Aorta (tissue), 5 donors: ENCODE measurements at places on chromosomes 11 and 22.

- DNase-seq: no peak
These were observed 205.1 kb upstream of the CADM1 start for GRCh38 chr11:115709297-115709696.

- DNase-seq: no peak
These were observed 110.4 kb upstream of the ARHGAP42 start for GRCh38 chr11:100576718-100577021.

DNA sequence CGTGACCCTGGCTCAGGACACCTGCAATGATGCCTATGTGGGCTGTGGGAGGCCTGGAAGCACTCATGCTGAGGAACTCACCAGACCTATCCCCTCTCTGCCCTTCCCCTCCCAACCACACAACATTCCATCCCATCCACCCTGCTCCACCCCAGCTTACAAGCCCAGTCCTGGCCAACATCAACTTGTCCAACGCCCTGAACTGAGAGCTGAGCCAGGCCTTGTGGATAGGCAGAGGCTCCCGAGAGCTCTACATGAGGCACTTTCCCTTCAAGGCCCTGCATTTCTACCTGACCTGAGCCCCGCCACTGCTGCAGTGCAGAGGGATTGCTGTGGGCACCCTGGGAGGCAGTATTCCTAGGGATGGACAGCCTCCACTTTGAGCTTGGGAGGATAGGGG lies 112.4 kb downstream of the PDE2A start:
- DNase-seq: no peak

DNA sequence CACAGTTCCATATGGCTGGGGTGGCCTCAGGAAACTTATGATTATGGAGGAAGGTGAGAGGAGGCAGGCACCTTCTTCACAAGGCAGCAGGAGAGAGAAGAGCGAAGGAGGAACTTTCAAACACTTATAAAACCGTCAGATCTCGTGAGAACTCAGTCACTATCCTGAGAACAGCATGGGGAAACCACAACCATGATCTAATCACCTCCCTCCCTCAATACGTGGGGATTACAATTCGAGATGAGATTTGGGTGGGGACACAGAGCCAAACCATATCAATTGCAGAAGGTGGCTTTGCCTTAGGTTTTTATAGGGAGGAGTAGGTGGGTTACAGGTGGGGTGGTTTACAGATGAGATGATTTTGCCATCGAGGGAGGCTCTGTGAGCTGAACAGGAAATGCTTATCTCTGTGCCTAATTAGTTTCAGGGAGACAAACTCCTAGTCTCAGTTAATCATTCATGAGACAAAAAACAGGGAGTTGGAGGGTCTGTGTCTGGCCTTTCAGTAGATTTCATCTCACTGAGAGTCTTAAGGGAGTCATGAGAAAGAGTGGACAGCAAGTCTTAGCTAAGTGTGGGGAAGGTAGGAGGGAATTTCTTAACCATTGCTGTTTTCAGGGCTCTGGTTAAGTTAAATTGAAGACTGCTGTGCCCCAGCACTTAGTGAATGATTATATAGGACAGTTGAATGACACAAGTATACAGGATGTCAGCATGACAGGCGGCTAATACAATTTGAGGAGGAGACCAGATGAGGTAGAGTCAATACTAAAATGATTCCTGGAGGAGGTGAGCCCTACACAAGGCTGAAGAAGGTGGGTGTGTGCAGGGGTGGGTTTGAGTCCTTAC lies 47.7 kb downstream of the CWC15 start:
- DNase-seq: no peak

DNA sequence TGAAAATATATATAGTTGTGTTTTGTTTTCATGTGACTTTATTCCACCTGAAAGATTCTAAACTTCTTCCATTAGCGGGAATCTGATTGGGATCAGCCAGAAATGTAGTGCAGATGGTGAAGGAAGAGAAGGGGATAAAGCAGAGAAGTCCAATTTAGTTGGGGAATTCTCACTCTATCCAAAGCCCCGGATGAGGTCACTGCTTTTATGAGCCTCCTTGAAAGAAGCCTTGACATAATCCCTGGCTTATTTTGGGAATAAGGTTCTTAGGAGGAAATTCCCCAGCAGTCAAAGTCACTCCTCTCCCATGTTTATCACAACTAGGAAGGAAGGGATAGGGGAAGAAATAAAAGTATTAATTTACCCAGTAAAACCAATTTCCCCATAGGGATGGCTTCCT lies 41.1 kb downstream of the OSBP start:
- no peak for DNase-seq

DNA sequence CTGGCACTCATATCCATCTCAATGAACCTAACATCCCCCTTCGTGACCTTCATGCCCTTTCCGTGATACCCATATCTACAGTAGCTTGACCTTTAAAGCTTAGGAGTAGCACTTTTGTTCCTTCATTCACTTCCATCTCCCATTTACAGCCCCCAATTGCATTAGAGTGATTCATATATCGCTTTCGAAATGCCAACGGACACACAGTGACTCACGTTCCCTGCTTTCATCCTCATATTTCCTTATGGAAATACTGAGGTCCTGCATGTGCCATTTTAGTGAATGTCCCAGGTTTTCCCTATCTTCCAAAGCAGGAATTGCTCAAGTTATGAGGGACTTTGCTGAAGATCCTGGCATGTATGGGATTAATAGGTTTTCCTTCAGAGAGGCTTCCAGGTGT lies 44.3 kb upstream of the CEP126 start:
- DNase-seq: no peak

DNA sequence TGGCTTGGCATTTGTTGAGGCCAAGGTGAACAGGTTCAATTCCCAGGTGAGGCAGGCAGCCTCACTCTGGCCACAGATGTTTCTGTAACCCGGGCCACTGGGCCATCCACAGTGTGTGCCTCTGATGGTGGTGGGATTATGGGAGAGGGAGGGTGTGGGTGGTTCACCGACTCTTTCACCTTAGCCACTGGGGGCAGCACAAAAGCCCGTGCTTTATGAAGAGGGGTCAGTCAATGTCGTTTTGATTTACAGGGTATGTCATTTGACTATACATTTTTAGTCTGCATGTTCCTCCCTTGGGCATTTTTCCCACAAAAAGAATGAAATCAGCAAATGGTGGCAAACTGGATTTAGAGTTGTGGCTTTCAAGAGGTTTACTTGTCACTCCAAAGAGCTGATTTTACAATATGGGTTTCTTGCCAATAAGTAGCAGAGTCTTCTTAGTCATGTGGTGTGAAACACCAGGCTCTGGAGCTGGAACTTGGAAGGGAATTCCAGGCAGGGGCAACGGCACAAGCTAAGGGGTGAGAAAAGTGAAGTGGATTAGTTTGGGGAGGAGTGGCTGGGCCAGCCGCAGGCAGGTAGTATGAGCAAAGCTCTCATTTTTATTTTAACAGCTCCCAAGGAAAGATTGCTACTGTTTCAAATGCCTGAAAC lies 217.8 kb upstream of the ZBED5 start:
- no peak for DNase-seq

GRCh38 chr22:30249049-30250038 lies 2.8 kb upstream of the LIF start:
- DNase-seq: peak; percentile 75

DNA sequence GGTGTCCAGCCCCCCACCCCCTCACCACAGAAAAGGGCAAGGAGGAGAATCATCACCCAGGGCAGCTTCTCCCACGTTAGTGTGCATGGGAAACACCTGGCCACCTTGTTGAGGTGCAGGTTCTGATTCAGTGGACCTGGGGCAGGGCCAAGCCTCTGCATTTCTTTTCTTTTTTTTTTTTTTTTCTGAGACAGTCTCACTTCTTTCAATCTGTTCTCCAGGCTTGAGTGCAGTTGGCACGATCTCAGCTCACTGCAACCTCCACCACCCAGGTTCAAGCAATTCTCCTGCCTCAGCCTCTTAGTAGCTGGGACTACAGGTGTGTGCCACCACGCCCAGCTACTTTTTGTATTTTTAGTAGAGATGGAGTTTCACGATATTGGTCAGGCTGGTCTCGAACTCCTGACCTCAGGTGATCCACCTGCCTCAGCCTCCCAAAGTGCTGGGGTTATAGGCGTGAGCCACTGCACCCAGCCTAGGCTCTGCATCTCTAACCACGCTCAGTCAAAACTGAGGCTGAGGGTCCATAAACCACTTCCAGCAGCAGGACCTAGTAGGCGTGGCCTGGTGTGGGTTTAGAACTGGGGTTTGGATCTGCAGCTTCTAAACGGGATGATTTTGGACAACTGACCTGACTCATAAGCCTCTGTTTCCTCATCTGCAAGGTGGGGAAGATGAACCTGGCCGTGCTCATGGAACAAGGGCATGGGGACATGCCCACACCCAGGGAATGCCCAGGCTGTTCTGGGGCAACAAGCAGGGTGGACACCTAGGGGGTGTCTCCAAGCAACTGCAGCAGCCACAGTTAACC lies 734 bp downstream of the ZP1 start:
- no peak for DNase-seq

- DNase-seq: no peak
These were observed 86.6 kb downstream of the RTL6 start for GRCh38 chr22:44411226-44412135.

- no peak for DNase-seq
These were observed 12.1 kb downstream of the LRFN4 start for GRCh38 chr11:66868726-66869566.

- no peak for DNase-seq
These were observed 1.5 kb downstream of the MICAL3 start for GRCh38 chr22:18022876-18023275.

GRCh38 chr11:67299471-67300191 lies 3.7 kb upstream of the SSH3 start:
- peak; percentile 63 for DNase-seq

GRCh38 chr11:57598831-57599155 lies 1.3 kb downstream of the SERPING1 start:
- DNase-seq: no peak

GRCh38 chr11:105780781-105781525 lies 171.1 kb downstream of the GRIA4 start:
- DNase-seq: no peak

- no peak for DNase-seq
These were observed 238.7 kb upstream of the PLET1 start for GRCh38 chr11:112499153-112499880.

- no peak for DNase-seq
These were observed 7.3 kb downstream of the RHOG start for GRCh38 chr11:3833449-3833848.

GRCh38 chr11:589798-590197 lies 13.5 kb downstream of the PHRF1 start:
- no peak for DNase-seq

GRCh38 chr11:121138259-121138658 lies 37.2 kb downstream of the TECTA start:
- no peak for DNase-seq

DNA sequence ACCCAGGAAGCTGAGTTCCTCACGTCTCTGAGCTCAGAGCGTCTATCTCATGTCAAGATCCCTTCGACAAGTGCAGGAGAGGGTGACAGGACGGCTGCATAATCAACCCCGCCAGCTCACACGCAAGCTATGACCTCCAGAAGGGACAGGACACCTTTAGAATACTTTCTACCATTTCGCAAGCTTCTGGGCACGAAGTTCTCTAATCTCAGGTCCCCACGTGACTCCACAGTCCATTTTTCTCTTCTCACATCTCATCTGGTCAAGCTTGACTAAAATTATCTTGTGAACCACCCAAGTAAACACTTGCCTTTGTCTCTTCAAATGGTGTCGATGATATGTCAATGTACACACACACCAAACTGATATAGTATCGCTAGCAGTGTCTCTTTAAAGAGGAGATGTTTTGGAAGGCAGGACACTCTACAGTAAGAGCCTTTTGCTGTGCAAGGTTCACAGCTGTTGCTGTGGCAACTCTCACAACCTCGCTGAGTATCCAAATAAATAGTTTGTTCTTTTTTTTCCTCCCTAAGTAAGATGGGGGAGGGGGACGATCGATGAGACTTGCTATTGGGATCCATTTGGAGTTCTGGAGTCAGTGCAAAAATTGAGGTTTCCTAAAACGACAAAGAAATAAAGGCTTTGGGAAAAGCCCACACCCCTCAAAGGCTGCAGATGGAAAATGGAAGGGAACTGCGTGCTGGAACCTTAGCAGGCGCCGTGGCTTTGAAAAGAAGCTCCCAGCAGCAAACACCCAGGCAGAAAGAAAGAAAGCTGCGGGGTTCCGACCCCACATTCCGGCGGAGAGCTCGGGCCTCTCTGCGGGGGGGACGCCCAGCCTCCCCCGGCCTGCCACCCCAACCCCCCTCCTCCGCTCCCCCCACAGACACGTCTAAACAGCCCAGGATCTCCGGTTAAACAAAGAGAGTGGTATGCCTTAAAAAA lies 215.4 kb upstream of the UBASH3B start:
- DNase-seq: no peak

DNA sequence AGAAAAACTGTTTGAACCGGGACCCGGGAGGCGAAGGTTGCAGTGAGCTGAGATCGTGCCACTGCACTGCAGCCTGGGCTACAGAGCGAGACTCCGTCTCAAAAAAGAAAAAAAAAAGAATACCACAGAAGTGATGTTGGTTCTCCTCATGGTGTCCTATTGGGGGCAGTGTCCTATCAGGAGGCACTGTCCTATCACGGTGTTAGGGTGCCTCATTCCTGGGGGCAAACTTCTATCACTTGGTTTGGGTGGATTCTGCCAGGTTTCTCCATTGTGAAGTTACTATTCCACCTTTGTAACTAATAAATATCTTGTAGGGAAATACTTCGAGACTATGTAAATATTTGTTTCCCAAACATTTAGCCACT lies 19.6 kb downstream of the PRR14L start:
- DNase-seq: no peak

- peak; percentile 49 for DNase-seq
These were observed 12.3 kb upstream of the LINC01488 start for GRCh38 chr11:69468911-69469885.

GRCh38 chr11:67045314-67045713 lies 11.3 kb upstream of the RHOD start:
- DNase-seq: peak; percentile 90

DNA sequence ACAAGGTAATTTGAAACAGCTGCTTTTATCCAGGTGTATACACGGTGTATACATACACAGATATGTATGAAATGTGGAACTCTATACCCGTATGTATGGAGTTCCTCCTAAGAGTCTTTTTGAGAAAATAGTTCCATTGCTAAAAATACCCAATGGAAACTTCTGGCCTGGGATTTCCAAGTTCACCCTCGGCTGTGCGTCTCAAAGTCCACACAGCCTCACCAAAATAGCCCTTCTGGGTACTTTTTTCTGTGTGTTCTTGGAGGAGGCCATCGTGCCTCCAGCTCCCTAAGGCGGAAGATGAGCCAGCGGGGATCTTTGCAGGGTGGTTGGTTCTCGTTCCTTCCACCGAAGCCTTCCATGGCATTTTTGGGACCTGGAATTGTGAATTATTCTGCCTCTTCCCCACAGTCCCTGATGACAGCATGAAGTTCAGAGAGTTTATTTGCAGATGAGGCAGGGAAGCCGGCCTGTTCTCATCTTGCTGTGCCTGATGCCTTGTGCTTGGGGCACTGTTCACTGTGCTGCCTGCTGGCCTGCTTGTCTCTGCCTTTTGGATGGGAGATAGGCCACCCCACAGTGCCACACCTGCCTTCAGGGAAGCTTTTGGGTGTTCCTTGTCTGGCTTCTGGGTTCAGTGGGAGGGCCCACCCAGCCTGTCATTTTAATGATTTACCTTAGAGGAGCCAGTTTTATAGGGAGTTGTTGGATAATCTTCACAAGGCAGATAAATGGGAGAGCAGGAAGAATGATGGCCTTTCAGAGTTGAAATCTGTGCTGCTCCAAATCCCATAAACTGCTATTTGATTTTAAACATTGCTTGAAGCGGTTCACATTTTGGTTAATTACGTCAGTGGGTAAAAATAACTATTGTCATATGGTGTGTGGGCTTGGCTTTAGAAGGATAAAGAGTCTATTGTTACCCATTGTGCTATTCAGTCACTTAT lies 112.7 kb upstream of the OR4B1 start:
- no peak for DNase-seq

- no peak for DNase-seq
These were observed 23.4 kb downstream of the LRRC55 start for GRCh38 chr11:57205041-57205641.

- no peak for DNase-seq
These were observed 492.6 kb downstream of the CNTN5 start for GRCh38 chr11:99513368-99513767.
